Activated gamma-delta T cell (primary cell): ENCODE measurements at places on chromosomes 2 and 18.

DNA sequence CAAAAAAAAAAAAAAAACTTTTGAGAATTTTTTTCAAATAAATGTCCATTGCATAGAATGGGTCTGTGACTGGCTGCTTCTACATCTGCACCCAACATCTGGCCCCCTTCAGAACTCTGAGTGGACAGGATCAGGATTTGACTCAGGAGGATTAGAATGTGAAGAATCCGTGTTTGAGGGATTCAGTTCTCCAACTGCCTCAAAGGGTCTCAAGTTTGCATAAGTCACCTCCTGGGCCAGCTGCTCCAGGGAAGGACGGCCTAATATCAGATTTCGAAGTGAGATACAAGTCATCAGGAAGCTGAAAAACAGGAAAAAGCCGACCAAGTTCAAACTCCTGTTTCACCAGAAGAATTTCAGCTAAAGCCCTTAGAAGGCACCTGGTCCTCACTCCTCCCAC, 10.9 kb downstream of the MAT2A start:
- no peak for DNase-seq

DNA sequence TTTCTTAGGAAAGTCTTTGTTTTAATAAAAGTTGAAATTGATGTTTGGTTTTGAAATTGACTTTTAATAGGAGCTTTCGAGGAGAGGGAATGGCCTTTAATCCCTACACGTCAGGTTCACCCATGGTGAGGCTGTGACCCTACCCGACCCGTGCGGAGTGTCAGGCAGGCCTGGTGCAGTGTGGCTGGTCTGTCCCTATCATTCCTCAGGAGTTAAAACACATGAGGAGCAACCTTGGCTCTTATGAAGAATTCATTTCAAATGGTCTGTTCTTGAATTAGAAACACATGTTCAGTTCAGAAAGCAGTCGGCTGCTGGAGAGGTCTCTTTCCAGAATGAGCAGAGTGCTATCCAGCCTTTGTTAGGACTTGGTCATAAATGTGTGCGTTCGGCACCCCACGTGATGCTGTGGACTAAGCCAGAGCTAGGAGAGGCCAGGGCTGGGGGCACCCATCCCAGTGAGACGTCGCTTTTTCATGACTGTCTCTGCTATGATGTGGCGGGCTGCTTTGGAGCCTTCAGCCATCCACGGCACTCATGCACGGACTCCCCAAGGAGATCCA, 54.7 kb downstream of the EMILIN2 start:
- no peak for DNase-seq

DNA sequence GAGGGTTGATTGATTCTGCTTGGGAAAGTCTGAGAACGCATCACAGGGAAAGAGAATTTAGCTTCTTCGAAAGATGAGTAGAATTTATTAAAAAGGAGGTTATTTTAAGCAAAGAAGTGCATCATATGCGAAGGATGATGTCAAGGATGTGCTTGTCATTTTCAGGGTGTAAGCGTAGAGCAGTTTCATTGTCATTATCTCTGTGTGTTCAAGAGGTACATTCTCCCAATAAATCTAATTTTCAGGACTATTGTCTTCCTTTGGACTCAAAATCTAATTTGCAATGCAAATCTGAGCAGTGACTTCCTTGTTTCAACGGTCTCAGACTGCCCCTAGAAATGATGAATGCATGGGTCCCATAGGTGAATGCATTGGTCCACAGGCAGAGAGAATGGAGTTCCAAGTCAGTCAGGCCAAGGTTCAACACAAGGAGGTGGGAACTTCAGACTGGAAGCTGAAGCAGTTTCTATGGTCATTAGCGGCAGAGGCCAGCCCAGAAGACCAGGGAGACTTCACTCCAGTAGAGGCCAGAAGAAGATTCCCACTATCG, 99.8 kb downstream of the CDC42EP3 start:
- DNase-seq: no peak

- no peak for DNase-seq
These were observed 372.0 kb downstream of the ARHGAP15 start for GRCh38 chr2:143501106-143501676.

DNA sequence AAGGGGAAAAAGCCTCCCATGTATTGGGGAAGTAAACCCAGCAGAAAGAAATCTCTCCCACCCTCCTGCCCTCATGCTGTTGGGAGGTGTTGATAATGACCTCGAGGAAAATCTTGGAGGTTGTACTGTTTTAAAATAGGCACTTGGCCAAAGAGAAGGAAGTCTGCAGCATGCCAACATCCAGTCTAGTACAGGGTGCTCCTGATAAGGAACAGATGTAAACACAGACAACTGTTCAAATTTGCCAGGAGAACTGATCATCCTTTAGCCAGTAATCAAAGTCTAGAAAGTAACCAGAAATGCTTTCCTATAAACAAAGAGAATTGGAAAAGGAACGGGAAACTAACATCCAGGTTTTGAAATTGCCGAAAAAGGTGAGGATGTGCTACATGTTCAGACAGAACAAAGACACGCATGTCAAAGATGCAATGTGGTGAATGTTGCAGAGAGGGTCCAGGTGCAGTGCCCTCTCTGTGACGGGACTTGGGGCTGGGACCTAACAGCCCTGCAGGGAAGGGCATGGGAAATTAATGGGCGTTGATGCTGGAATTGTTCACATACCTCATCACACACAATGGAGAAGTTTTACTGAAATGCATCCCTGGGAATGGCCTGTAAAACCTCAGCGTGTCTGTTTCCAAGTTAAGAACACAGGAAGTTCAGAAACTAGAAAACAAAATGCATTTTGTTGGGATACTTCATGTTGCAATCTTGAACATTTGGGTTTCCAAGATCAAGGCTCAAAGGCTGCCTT, 125.7 kb upstream of the RND3 start:
- DNase-seq: no peak

GRCh38 chr18:32252141-32252860, 62.5 kb downstream of the MEP1B start:
- DNase-seq: no peak

DNA sequence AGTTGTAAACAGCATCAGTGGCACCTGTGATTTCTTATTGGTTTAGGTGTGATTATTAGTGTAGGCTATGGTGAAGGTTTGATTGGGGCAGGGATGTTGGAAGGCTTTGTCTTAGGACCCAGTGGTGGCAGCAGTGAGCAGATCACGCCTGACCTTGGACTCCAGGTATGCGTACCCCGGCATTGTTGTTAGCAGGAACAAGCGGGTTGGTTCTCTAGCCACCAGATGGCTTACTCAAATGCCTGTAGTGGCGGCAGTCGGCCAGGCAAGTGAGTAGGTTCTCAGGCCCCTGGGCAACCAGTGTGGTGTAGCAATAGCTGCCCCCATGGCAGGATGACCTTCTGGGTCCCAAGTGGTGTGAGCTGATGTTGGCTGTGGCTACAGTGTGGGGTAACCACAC, 558.3 kb downstream of the KCNJ3 start:
- DNase-seq: no peak

DNA sequence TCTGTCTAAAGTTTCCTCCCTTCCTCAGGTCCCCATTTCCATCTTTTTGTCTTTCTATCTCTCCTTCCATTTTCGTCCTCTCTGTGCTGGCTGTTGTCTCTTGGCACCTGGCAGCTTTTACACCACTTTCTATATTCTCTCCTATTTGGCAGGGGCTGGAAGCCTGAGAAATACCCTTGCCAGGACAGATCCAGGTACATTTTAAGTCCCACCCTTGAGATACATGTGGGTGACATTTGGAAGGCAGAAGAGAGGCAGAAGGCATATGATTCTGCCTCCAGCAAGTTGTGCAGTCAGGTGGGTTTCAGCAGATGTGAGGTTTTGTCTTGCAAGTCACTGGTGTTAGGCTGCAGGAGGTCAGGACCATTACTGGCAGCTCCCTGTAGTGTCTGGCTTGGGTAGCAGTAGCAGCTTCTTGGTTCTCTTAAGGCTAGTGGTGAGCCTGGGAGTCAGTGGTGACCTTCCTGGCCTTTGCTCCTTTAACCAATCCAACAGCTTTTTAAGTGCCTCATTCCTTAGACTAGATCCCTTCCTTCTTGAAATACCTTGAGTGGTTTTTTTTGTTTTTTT, 90.1 kb downstream of the CAPN13 start:
- DNase-seq: no peak

- no peak for DNase-seq
These were observed 351.4 kb upstream of the CDH20 start for GRCh38 chr18:60981682-60982328.

DNA sequence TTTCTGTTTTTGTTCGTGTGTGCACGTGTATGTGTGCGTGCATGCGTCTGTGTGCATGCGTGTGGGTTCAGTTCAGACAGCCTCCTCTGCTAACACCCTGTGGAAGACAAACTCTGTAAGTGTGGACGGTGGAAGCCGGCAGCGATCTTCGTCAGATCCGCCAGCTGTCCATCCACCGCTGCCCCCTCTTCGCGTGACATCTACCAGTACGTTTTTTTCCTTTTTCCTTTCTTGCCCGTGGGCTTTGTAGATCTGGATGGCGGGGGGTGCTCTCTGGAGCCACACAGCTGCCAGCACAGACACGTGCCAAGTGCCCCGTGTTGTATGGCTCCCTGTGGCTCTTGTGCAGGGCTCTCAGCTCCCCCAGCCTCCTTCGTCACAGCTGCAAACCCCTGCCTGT, 32.3 kb downstream of the ITGB1BP1 start:
- no peak for DNase-seq

DNA sequence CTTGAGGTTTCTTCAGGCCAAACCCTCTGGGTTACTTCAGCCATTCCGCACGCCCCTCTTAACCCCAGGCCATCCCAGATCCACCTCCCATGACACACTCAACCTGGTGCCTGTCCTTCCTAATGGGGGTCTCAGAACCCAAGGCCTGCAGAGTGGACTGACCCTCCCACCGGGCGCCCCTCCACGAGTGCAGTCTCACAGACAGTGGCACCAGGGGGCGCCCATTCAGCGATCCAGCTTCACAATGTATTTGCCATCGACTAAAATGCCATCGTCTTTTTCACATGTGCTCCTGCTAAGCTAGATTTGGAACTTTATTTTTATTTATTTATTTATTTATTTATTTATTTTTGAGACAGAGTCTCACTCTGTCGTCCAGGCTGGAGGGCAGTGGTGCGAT, 38.5 kb downstream of the INPP5D start:
- DNase-seq: no peak

- no peak for DNase-seq
These were observed 12.1 kb downstream of the CCDC141 start for GRCh38 chr2:179037807-179038206.

- DNase-seq: no peak
These were observed 197.4 kb downstream of the FBXO15 start for GRCh38 chr18:73950116-73950700.

DNA sequence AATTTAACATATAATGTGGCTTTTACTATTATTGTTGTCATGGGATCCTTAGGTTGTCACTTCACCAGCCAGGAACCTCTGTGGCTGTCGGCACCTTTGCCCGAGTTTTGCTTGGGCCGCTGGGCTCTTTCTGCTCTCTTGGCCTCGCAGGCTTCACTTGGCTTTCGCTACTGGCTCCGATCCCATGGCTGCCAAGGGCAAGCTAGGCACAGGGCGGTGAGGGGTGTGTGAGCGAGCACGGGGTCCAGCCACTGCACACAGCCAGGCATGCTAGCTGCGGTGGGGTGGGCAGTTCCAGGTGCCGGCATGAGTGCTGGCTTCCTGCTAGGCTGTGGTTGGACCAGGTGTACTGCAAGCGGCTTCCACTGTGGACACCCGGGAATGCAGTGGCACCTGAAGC, 23.4 kb upstream of the RAPGEF4 start:
- DNase-seq: no peak

- DNase-seq: no peak
These were observed 386.2 kb upstream of the TNP1 start for GRCh38 chr2:217246108-217246507.

- DNase-seq: no peak
These were observed 33.9 kb downstream of the MTA3 start for GRCh38 chr2:42602218-42602875.

- DNase-seq: no peak
These were observed 10.7 kb upstream of the IAH1 start for GRCh38 chr2:9463698-9464034.

GRCh38 chr2:150643114-150643725, 155.8 kb upstream of the RND3 start:
- no peak for DNase-seq

DNA sequence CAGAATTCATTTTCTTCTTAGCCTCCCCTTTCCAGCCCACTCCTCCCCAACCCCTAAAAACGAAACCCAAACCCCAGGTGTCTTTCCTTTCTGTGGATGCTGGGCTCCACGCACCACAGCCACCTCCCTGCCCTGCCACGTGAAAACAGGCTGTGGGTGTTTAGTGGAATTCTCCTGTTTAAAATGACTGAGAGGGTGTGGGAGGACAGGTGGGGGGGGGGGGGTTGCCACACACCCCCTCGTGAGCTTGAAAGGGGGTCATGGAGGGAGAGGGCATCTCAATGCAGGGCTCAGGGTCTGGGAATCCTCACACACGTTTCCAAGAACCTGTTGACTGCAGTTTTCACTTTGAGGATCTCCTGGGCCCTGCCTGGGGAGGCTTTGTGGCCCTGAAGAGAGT, 110.3 kb downstream of the FAM210A start:
- no peak for DNase-seq

DNA sequence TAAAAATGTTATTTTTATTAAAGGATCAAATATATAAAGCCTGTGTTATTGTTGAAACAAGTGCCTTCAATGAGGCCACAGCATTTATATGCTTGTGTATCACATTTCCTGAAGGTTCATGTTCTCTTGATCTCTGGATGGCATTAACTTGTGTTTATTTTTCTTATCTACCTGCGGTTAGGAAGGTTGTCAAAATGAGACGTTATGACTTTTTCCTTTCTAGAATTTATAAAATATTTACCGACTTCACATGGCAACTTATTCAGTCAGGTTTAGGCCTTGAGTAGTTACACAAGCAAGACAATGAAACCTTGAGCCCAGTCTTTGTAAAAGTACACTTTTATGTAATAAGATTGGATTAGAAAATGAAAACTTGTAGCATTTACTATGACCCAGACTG, 196.4 kb upstream of the ACVR2A start:
- DNase-seq: no peak

GRCh38 chr2:222248256-222248655, 50.5 kb downstream of the PAX3 start:
- DNase-seq: no peak

DNA sequence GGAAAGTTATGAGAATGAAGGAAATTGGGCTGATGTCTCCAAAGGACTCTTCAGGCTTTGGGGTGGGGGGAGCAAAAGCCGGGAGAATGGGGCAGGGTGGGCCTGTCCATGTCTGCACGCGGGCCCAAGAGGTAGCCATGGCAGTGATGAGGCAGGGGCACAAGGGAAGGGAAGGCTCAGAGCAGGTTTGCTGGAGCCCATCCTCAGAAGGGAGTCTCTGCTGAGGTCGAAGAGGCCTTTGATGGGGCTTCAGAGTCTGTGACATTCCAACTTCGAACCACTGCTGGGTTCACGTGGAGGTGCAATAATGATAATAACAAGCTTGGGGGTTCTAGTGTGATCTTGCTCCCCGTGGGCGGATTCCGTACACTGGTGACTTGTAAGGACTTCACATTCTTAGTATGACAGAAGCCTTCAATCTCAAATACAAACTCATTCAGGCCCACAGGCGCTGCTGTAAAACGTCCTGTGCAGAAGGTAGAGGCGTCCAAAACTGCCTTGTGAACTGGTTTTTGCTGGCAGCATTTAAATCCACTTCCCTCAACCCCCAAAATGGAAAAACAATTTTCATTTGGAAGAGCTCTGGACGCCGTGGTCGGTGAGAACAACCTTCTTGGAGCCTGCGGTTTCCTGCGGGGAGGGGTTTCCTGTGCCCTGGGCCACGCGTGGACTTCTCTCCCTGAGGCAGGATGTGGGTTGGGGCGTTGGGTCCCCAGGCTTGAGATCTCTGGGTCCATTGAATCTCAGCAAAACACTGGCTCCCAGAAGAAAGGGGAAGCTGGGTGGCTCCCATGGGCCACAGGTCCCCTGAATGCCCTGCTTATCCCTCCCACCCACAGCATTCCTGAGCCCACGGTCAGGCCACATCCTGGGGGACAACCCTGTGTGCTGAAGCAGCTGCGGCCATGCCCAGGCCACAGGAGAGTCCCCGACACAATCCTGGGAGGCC, 151.0 kb downstream of the TPO start:
- DNase-seq: no peak
